Cerebellum (tissue), 4 donors: ENCODE measurements at places on chromosomes 2 and 18. TPM values are rescaled to one million over a fixed set of nuclear protein-coding genes. Genes with fewer than 3 reads are reported as not detected.

POTEE gene
- total RNA-seq: 0.18 TPM

SULT1C2 gene
- total RNA-seq: 0.73 TPM

DNA sequence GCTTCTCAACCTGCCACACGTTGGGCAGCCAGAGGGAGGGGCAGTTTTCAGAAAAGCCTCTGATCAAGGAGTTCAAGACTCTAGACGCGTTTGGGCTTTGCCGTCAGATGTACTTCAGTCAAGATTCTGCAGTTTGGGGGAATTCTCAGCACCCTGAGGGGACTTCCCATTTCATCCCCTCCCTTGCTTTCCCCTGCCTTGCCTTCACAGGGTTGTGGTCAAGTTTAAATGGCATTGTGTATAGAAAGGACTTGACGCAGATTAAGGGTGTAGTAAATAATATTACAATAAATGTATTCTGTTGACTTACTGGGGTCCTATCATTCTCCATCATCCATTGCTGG lies 198.3 kb upstream of the NABP1 start:
- DNase-seq: no peak

DNA sequence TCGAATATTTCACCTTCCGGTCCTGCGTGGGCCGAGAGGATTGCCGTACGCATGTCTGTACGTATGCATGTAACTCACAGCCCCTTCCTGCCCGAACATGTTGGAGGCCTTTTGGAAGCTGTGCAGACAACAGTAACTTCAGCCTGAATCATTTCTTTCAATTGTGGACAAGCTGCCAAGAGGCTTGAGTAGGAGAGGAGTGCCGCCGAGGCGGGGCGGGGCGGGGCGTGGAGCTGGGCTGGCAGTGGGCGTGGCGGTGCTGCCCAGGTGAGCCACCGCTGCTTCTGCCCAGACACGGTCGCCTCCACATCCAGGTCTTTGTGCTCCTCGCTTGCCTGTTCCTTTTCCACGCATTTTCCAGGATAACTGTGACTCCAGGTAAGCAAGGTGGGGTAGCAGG lies at the start of gene SERPINB5:
SERPINB5 (plus strand) TSS at position 291 of the 400 bp plus-strand sequence. CDS start 7,471 bp downstream, outside the sequence.
- DNase-seq: no peak

DNA sequence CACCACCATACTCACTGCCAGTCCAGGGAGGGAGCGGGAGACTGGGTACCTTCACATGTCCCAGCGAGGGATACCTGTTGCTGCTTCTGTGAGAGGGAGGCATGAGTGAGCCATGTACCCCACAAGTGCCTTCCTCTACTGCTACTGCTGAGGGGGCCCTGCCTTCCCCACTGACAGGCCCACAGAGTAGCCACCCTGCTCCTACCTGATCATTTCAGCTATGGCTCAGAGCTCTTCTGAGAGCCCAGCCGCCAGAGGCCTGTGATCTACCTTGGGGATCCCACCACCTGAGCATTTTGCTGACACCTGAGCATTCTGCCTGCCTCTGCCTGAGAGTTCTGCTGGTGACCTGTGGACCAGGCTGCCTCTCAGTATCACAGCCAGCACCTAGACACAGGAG lies 137.6 kb downstream of the FSIP2 start:
- no peak for DNase-seq

- DNase-seq: peak; percentile 8
Measured at GRCh38 chr2:171432969-171433762, 624 bp downstream of the METTL8 start.

DNA sequence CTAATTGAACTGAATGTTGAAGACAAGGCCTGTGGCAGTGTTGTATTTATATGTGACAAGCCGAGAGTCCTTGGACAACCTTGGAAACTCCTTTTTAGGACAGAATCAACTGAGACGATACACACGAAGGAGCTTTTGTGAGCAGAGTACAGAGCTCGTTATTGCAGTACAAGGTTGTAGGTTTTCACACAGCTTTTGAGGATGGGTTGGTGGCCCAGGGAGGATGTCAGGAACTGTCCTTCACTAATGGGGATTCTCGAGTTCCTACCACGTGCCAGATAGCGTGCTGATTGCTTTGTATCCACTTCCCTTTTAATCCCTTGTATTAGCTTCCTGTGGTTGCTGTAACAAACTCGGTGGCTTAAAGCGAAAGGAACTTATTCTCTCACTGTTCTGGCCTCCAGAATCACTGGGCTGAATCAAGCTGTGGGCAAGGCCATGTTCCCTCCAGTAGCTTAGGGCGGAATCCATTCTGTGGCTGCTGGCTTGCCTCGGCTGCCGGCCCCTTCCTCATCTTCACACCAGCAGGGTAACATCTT lies 20.2 kb downstream of the INPP4A start:
- no peak for DNase-seq

GRCh38 chr18:63567825-63568224 lies 19.3 kb upstream of the SERPINB13 start:
- no peak for DNase-seq

MOGAT1 gene
- not detected for total RNA-seq

GPR45 gene
- total RNA-seq: 1.5 TPM

ADAM23 gene
- 29.3 TPM for total RNA-seq

DNA sequence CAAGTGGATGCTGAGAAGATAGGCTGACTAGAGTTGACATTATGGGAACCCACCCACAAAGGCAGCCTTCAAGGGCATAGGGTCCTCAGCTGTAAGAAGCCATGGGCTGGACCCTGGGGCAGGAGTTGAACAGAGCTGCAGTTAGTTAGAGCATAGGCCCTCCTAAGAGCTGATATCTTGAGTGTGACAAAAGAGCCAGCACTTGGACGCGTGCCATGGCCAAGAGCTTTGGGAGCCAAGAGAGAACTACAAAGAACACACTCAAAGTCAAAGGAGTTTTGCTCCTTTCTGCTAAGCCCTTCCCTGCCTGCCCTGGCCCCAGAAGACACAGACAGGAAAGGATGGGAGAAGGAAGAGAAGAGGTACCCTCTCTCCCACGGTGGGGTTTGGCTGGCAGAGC lies 29.9 kb upstream of the AGAP1 start:
- no peak for DNase-seq

DNA sequence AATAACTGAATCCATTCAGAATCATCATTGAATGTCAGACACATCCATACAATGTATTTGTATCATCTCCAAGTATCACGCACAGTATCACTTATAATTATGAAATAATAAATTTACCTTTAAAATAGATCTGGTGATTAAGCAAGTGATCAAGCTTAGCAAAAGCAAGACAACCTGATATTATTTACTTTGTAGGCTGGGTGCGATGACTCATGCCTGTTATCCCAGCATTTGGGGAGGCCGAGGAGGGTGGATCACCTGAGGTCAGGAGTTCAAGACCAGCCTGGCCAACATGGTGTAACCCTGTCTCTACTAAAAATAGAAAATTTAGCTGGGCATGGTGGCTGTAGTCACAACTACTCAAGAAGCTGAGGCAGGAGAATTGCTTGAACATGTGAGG lies 421.0 kb upstream of the NETO1 start:
- DNase-seq: no peak

L3MBTL4 gene
- 2.9 TPM for total RNA-seq

CDH7 gene
- 39.9 TPM for total RNA-seq

UGT1A10 gene
- total RNA-seq: not detected

UGT1A8 gene
- total RNA-seq: not detected

POU3F3 gene
- total RNA-seq: 30.7 TPM

- no peak for DNase-seq
Measured at GRCh38 chr2:59034106-59034505, 793.0 kb upstream of the FANCL start.

- DNase-seq: no peak
Measured at GRCh38 chr2:67130531-67131256, 266.4 kb upstream of the ETAA1 start.

- DNase-seq: no peak
Measured at GRCh38 chr2:232668805-232669444, 28.2 kb upstream of the GIGYF2 start.

- DNase-seq: no peak
Measured at GRCh38 chr2:200405599-200406298, 99.3 kb downstream of the SPATS2L start.

- peak; percentile 34 for DNase-seq
Measured at GRCh38 chr2:212142631-212143030, 396.0 kb downstream of the ERBB4 start.

NLRC4 gene
- 0.36 TPM for total RNA-seq

DNA sequence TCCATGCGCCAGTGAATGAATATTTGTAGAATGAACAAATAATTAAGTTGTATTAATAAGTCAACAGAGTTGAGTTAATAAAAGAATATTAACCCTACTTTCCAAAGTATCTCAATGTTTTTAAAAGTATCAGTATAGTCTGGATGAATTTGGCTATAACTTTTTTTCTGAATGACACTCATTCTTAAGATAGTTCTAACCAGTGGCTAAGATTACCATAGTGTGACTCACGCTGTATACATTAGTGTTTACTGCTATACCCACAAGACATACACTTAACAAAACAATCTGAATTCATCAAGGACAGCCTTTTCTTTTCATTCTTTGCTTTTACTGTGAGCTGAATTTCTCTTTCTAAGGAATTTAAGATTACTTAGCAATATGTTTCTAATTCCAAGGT lies 77.0 kb upstream of the PDE1A start:
- DNase-seq: no peak

COL5A2 gene
- total RNA-seq: 35.2 TPM

DPYSL5 gene
- total RNA-seq: 90.2 TPM

PTPRN gene
- 18.1 TPM for total RNA-seq

NDUFS1 gene
- 67.1 TPM for total RNA-seq

DNA sequence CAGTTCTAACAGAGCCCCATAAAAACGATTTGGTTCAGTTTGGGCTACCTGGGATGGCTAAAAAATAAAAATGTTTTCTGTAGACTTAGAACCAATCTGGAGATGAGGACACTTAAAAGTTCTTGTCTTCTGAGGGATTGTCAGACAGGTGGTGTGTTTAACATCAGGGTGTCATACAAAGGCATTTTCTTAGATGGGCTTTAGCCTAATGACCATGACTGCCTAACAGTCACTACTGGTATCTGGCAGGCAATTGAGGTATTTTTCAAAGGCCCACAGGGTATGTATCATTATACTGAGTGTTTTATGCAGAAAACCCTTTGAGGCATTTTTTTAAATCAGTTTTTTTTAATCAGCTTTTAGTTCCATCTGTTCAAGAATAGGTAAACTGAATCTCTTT lies 341.4 kb downstream of the PARD3B start:
- DNase-seq: no peak

DNA sequence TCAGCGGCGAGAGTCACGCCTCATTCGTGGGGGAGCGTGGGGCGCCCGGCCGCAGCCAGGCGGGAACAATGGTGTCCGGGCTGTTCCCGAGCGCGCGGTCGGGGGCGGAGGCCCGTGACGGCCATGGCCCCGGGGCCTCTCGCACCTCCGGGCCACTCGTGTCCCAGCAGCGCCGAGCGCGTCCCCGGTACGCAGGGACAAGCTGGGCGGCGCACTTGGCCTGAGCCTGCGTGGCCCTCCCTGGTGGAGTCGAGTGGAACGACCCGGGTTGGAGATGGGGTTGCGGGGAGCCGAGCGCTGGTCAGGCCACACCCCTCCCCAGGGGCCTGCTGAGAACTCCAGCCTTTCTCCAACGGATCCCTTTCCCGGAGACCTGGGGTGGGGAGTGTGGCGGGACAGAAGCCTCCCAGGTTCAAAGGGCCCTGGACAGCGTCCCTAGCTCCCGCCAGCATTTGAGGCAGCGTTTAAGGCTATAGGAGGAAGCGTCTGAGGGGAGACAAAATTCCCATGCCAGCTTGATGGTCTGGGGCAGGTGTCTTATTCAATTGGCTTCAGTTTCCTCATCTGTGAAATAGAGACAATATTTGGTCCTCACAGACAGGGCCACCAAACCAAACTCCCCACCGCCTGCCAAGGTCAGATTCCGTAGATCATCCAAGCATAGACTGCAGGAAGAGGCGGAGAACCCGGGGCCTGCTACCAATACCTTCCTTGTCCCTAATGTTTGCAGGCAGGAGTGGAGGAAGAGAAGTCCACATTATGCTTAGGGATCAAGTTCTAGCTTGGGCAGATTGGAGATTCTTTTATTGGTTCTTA lies 553 bp downstream of the CNDP2 start:
- DNase-seq: peak; percentile 39

G6PC2 gene
- not detected for total RNA-seq

GRCh38 chr18:52391810-52392559 lies 52.0 kb downstream of the DCC start:
- DNase-seq: no peak

- no peak for DNase-seq
Measured at GRCh38 chr2:197997083-197997541, 192.7 kb downstream of the PLCL1 start.
